DND-41 (cell line): ENCODE measurements at places on chromosomes 11 and 22.

GRCh38 chr11:16474659-16475058, 118.3 kb upstream of the SOX6 start:
- no peak for DNase-seq

GRCh38 chr11:29629286-29629685, 387.5 kb downstream of the KCNA4 start:
- no peak for DNase-seq

DNA sequence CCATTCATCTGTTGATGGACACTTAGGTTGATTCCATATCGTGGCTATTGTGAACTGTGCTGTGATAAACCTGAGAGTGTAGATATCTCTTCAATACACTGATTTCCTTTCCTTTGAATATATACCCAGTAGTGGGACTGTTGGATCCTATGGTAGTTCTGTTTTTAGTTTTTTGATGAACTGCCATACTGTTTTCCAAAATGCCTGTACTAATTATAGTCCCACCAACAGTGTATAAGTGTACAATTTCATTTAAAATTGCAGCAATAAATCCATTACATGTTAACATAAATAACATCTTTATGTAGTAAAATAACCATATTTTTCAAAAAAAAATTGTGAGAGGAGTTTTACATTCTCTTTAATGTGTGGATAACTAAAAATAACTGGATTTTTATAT, 65.0 kb upstream of the SYT9 start:
- no peak for DNase-seq

DNA sequence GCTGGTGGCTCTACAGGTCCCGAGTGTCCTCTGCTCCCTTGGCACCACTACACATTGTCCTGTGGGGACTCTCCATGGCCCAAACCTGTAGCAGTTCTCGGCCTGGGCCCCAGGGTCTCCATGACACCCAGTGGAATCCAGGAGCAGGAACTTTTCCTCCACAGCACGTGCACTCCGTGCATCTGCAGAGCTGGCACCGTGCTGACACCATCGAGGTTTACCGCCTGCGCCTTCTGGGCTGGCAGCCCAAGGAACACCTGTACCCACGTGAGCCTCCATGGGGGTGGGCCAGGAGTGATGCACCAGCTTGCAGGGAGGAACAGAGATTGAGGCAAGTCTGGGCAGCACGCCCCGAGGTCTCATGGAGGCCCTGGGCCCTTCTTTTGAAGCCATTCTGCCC, 25.2 kb downstream of the TSPAN32 start:
- DNase-seq, result no peak

DNA sequence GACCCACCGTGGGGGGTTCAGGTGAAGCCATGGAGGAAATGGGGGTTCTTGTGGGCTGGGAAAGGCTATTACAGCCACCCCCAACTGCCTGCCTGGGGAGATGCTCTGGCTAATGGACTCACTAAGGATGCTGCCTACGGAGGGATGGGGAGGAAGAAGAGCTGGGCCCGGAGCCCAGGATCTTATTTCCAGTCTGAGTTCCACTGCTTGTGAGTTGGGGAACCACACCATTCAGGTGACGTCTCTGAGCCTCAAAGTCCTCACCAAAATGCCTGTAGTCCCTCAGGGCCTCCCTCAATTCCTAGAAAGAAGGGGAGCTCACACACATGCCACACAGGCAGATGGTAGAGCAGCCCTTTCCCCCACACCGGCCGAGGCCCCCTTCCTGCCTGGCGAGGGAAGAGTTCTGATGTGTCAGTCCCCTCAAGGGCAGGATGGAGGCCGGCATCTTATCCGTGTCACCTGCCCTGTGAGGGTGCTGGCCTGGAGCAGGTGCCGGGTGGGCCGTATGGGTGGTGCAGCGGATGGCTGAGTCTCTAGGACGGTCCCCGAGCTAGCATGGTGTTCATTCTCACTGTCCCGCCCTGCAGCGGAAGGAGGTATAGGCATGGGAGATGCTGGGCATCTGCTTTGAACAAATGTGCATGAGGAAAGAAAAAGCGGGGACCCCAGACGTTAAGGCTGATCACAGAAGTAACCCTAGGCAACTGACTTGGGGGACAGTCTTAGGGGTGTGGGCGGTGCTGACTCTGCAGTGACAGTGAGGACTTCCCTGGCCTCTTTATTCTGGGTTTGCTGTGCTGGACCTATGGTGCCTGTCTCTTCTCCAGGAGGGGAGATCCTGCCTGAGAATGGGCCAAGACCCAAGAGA, 15.7 kb downstream of the MRGPRF start:
- DNase-seq, result no peak

- no peak for DNase-seq
Measured at GRCh38 chr11:45622861-45623260, 42.6 kb downstream of the CHST1 start.

GRCh38 chr11:78635814-78636506, 61.3 kb upstream of the NARS2 start:
- DNase-seq, result no peak

- DNase-seq, result no peak
Measured at GRCh38 chr11:79049741-79050179, 391.1 kb downstream of the TENM4 start.

GRCh38 chr11:35662061-35662648, 420 bp upstream of the TRIM44 start:
- DNase-seq, result no peak

DNA sequence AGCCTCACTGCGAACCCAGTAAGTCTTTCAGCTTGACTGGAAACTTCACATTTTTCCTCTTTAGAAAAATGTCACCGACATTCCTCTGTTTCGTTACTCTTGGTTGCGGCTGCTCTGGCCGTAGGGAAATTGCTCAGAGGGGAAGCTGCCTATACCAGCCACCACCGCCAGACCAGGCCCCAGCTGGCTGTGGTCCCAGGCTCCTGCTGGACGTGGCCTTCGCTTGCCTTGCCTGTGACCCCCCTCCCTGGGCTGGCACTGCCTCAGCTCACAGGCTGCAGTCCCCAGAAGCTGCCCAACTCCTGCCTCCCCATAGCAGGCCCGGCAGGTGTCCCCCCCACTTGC, 197.8 kb downstream of the MN1 start:
- no peak for DNase-seq

GRCh38 chr11:66339162-66339675, 3.0 kb upstream of the RIN1 start:
- no peak for DNase-seq

- no peak for DNase-seq
Measured at GRCh38 chr11:93099806-93100205, 98.0 kb downstream of the SLC36A4 start.
